H1 (cell line): ENCODE measurements at places on chromosomes 13 and 19. TPM values are rescaled to one million over a fixed set of nuclear protein-coding genes. Genes with fewer than 3 reads are reported as not detected.

ZNF99 gene
- total RNA-seq = not detected in 2 replicates

TEX29 gene
- total RNA-seq = 1.1 TPM in 1 of 2 replicates, not detected in the other

GRCh38 chr19:5321851-5322681 is 18.5 kb downstream of the PTPRS start:
- DNase-seq = no peak

- DNase-seq = no peak
These were observed 188.2 kb downstream of the KCNRG start for GRCh38 chr13:50203256-50203941.

DNA sequence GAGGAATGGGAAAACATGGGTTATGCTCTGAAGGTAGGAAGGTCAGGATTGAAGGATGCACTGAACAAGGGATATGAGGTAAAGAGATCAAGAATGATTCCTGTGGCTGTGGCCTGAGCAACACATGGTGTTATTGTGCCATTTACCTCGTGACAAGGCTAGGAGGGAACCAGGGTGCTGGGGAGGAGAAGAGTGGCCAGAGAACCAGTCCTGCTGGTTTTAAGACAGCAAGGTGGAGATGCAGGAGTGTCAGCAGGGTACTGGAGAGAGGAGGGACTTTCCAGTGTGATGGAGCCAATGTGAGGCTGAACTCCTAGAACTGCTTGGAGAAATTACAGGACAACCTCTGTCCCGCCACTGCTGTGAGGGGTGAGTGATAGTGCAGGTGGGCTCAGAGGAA is 282.4 kb downstream of the MYO16 start:
- DNase-seq = no peak
